Left lung (tissue), 14 donors: ENCODE measurements at places on chromosomes 6 and 20.

- DNase-seq = no peak
Measured at GRCh38 chr6:80553071-80553740, 446.7 kb downstream of the BCKDHB start.

DNA sequence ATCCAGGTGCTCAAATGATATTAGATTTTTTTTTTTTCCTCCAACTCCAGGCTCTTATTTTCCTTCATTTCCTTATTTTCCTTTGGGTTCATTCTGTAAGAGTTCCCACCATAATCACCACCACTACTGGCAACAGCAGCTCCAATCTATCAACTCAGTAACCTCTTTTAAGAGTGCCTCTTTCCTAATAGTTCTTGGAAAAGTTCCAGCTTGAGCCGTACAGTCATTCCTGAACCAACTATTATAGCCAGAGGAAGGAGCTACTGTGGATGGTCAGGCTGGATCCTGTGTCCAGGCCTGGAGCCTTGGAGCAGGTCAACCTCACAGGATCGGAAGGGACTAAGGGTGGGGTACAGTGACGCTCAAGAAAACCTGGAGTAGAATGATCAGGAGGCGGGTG is 4.2 kb upstream of the ANGPT4 start:
- no peak for DNase-seq

DNA sequence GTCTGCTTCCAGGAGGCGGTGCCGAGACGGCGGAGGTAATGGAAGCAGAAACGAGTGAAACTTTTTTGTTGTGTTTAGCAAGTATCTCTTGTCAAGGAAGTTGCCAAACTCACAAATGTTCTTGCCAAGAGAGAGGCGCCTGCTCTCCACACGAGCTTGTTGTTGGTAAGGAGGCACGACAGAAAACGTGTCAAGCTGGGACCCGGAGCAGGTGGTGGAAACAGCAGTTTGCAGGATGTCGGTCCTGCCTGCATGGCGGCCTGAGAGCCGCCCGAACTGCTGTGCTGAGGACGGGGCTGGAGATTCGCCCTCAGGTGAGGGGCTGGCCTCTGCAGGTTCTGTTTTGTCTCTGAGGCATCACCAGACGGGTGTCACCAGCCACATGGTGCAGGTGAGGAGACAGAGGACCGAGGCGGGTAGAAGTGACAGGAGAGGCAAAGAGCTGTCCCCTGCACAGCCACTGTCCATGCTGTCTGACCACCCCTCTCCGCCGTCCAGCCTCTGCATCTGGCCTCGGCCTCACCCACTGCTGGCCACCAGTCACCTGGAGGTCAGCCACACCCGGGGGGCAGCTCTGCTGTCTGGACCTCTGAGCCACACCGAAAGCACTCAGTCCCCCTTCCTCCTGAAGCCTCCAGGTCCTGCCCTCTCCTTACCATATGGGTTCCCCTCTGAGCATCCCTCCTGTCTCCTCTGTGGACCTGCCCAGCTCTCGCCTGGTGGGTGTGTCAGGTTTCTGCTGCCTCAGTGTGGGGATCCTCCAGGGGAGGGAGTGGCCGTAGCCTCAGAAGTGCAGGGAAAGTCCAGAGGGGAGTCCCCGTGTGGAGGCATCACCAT is 261.5 kb downstream of the TAF4 start:
- DNase-seq = no peak

DNA sequence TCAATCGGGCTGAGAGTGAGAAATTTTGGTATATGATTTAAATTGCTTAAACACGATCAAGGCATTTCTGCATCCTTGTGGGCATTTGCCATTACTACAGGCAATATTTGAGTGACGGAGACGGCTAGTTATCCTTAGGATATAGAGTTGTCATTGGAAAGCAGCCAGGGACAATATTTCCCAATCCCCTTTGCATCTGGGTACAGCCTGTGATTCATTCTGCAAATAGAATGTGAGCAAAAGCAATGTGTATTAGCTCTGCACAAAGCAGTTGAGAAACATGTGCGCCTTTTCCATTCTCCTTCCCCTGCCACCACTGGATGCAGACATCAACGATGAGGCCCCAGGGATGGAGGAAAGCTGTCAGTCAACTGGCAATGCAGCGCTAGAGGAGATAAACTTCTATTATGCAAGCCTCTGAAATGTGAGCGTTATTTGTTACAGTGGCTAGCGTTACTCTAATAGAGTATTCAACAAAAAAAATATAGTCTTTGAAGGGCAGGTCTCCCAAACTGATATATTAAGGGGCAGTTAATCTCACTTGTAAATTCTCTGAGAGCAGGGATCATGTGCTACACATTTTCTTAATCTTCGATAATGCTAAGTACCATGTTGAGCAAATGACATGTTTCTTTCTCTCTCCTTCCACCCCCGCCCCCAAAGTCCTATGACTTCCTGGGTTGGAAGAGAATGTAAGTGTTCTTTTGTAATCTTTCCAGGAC is 37.1 kb upstream of the NCOA3 start:
- DNase-seq = no peak

DNA sequence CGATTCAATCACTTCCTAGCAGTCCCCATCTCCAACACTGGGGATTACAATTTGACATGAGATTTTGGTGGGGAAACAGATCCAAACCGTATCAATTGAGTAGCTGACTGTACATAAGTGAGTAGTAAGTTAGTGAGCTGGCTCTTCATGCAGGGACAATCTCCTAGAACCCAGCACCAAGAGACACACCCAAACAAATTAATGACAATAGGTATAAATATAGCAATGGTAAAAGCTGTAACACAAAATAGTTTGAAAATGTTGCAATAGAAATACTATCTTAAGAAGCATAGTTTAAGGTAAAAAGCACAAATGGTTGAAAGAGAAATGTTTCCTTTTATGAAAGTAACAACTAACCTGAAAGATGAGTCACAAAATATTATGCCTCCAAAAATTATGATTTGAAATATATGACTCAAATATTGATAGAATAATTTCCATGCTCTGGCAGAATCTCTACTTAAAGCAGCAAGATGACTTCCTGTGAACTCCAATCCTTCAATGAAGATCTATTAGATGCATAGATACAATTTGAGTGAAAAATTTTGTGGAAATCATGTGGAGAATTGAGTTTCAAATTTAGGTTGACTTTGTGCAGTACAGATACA is 5.4 kb upstream of the SIRPB1 start:
- DNase-seq = no peak

DNA sequence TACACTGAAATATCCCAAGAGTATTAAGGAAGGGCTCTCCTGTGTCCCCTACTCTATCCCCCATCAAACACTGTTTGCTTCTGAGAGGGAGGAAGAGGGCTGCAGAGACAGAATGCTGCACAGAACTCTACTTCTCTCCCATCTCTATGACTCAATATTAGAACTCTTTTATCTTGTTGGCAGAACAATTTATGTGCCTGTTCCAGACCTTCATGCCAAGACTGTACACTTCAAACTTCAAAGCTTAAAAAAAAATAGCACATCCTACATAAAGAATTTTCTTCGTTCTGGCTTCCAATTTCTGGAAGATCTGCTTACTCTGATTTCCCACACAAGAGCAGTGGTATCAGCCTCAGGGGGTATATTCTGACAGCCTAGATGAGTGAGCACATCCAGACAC is 19.6 kb upstream of the GPR63 start:
- no peak for DNase-seq

DNA sequence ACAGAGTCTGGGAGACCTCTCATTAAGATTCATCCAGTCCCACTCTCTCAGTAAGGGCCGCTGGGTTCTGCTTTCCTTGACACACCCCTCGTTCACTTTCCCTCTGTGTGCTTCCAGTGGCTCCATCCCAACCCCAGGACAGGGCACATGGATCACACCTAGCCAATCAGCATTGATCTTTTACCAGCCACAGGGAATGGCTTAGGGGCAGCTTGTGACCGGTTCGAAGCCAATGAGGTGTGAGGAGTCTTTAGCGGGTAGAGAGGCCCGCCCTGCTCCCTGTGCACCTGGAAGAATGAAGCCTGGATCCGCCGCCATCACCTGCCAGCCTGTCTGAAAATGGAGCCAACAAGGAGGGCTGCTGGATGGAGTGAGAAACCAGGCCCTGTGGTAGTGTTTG is 35.2 kb upstream of the OVOL2 start:
- no peak for DNase-seq

- peak; percentile 53 for DNase-seq
Measured at GRCh38 chr6:89082486-89082891, 1.9 kb downstream of the PNRC1 start.

DNA sequence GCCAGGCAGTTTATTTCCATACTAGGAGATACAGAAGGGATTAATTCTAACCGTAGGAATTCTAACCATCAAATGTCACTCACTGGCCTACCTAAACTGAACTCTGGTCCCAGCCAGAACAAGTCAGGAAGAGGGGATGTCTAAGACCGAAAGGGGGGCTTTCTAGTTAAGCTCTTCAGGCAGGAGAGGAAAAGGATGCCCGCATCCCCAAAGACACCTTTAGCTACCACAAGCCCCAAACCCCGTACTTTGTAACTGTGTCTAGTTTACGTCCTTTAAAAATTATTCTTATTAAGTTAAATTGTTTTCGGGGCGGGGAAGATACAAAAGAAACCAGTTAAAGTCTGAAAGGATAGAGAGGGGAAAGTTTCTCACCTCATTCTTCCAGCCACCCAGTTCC is 1.2 kb upstream of the ZNF76 start:
- no peak for DNase-seq

DNA sequence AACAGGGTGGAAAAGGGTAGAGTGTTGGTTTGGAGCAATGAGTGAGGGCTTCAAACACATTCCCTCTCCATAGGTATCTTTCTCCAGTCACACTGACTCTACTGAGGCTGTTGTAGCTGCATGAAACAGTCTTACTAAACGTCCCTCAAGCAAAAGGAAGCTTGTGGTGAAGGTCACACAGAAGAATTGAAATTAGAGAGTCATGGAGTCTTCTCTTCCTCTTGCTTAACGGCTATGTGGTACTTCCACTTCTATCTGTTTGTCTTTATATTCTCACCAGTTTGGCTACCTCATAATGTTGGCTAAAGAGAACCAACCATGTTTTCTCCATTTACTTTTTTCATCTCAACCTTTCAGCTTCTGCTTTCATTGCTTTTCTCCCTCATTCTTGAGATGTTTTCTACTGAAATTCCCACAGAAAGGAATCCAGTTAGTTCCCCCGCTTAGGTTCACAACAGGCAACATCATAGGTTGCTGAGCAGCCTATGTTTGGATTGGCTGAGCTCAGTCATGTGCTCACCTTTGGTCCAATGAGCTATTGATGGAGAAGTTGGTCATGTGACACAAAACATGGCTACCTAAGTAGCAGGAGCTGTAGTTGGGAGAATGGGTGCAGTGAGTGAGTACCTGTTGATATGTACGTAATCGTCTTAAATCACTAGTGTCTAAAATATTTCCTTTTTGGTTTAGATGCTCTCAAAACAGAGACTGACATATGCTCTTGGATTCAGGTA is 99.8 kb downstream of the SNAP25 start:
- no peak for DNase-seq

GRCh38 chr20:47791084-47791599 is 5.9 kb upstream of the SULF2 start:
- DNase-seq = no peak

DNA sequence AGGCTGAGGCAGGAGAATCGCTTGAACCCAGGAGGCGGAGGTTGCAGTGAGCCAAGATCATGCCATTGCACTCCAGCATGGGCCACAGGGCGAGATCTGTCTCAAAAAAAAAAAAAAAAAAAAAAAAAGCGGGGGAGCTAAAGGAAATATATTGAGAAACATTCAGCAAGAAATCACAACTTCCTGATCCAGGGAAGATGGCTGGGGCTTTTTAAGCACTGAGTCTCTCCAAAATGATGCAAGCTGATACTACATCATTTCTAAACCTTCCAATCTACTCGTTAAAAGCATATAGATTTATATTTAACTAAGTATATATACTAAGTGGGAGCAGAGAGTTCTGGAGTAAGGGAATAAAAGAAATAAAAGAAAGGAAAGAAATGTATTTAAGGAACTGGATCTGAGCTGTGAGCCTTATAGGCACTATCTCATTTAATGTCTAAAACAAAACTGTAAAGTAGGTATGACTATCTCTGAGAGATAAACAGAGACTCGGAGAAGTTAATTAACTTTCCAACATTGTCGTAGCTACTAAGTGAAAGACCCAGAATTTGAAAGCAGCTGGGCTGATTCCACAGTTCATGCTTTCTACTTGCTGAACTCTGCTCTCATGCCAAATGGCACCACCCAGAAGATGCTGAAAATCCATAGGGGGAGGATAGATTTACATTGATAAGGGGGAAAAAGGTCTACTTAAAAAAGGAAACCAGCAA is 215.0 kb upstream of the MARCKS start:
- DNase-seq = no peak

DNA sequence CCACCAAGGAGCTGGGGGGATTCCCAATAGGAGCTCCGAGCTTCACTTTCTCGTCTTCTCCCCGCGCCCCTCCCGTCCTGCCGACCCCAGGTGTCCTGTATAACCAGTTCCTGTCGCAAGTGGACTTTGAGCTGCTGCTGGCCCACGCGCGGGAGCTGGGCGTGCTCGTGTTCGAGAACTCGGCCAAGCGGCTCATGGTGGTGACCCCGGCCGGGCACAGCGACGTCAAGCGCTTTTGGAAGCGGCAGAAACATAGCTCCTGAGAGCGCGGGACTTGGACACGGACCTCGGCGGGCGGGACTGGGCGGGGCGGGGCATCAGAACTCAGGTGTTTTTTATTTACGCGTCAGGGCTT is 340 bp upstream of the VARS2 start:
- no peak for DNase-seq

DNA sequence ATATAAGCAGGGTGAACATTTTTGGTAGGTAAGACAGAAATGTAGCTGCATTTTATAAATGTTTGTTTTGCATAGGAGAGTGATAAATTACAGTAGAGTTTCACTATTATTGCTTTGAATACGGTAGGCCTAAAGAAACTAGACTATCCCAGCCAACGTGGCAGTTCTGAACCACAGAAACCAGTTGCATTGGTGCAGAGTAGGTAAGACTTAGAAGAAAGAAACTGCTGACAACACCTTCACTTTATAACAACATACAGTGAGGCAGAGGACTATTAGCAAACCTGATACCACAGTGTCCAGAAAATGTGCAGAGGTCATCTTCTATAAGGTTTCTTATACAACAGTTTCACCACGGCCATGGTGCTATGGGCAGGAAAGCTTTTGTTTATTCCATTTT is 566.1 kb downstream of the KIF16B start:
- DNase-seq = no peak

DNA sequence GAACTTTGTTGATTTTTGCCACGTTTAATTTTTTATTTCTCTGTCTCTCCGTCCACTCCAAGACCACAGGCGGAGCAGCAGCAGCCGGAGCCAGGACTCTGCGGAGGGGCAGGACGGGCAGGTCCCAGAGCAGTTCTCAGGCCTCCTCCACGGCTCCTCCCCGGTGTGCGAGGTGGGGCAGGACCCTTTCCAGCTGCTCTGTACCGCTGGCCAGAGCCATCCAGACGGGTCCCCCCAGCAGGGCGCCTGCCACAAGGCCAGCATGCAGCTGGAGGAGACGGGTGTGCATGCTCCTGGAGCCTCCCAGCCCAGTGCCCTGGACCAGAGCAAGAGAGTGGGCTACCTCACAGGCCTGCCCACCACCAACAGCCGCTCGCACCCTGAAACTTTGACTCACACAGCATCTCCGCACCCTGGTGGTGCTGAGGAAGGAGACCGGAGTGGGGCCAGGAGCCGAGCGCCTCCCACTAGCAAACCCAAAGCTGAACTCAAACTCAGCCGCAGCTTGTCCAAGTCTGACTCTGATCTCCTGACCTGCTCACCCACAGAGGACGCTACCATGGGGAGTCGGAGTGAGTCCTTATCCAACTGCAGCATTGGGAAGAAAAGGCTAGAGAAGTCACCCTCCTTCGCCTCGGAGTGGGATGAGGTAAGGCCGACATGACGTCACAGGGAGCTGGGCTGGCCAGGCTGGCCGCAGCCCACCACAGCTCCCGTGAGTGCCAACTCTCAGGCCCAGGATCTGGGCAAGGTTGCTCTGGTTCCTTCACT is 123.5 kb downstream of the TCP11 start:
- peak; percentile 41 for DNase-seq
